AG09319 (cell line): ENCODE measurements at places on chromosomes 11 and 22.

DNA sequence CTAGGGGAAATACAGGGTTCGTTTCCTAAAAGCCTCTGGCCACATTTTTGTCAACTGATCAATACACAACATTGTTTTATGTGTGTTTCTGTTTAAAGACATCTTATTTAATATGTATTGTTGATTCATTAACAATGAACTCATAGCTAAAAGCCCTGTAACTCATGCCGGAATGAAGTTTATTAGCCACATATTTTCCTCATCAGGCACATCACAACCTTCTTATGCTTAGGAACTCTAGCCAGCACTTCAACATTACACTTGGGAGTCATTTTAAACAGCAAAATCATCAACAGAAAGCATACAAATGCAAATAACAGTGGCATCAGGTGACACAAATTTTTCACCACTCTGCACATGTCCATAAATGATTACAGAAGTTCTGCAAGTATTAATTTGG lies 15.1 kb upstream of the BLID start:
- no peak for DNase-seq

DNA sequence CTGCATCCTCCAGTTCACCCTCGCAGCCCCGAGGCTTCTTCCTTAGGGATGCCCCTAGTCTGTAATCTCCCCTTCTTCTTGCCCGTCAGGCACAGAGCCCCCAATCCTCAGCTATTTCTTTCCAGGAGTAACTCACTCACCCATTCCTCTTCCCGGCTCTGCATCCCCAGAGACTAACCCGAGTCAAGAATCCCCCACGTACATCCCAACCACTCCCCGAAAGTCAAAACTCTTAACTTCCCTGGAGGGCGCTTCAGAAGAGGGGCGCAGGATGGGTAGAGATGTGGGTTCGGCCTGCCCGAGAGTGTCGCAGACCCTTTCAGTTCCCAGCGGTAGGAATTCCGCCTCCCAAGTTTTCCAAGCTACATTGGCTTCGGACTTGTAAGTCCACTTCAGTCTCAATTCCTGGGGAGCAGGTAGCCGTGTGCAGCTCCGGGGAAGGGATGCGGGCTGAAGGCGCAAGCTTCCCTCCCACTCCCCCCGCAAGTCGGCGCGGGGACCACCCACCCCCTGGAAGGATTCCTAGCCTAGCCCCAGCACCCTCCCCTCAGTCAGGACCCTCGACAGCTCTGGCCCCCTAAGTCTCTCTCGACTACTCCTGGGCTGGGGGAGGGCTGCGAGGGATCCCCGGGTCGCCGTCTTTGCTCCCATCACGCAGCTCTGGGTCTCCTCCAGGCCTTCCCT lies 871 bp downstream of the BDNF start:
- no peak for DNase-seq

DNA sequence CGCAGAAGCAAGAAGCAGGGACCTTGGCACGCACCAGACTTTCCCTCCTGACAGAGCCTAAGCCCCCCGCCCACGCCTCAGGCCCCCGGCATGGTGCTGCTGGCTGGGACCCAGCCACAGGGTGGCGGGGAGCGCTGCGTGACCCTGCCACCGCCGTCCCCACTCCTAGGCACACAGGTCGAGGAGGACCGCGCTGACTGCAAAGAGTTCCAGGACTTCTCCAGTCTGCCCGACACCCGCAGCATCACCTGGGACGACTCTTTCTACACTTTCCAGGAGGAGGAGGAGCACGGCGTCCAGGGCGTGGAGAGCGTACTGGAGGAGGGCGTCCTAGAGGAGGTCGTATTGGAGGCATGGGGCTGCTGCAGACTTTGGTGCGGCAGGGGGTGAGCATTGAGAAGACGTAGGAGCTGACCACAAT lies 103.7 kb downstream of the TRIM51G start:
- no peak for DNase-seq

DNA sequence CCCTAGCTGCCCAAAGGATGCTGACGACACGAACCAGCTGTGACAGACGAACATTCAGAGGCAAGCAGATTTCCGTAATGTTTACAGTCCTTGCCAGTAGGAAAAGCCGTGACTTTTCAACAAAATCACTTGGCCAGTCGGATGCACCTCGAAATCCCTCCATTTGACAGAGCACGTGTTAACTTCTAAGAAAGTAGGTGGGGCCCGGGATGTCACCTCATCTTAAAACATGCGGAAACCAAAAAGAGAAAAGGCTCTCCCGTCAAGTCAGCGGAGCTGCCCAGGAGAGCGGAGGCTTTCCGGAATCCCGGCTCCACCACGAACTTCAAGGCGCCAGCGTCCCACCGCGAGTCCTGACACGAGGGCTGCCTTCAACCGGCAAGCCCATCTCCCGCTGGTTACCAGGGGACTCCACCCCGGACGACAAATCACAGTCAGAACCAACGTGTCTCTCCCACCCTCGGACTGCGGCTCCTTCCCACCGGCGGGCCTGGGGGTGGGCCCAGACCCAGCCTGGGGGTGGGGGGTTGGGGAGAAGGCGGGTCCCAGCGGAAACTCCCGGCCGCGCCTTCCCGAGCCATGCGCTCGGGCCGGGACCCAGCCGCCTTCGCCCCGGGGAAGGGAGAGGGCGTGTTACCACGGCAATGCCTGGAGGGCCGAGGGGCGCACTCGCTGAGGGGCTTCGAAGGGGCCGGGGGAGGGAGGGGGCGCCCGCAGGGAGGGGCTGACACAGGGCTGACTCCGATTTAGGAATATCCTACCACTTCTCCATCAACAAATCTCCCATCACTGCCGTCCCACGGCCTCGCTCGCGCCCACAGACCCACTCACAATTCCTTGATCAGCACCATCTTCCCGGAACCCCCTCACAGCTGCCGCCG lies 475 bp downstream of the PITPNB start:
- no peak for DNase-seq
